Fibroblast of gingiva (primary cell): ENCODE measurements at places on chromosomes 1 and 21.

GRCh38 chr1:117162816-117163215 is 41.3 kb upstream of the TRIM45 start:
- no peak for DNase-seq

DNA sequence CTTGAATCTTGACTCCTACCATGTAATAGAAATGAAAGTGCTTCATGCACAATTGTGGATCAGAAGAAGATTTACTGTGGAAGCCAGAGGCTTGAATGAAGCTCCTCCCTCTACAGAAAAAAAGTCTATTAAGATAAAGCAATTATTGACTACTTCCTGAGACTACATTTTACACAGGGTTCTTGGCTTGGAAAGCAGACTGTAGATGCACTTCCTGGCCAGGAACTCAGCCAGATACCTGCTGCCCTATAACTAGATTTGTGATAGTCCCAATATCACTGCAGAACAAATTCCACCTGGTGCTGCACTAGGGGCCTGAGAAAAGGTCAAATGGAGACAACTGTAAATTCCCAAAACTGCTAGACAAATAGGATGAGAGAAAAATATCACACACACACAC is 96.8 kb upstream of the GUCA2B start:
- DNase-seq, result no peak

DNA sequence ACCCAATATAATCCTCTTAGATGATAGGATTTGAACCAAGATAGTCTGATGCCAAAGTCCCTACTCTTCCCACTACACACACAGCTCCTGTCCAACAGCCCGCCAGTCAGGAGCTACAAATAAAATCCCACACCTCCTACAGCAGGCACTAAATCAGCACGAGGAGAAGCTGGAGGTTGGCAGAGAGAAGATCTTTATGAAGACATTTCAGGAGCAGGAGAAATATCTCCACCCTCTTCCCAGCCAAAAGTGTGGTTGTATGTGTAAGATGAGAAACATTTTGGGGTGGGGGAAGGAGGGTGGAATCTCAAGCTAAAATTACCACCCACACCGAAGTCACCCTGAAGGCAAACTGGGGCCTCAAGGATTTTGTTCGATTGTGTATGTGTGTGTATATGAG is 54.5 kb downstream of the PLXNA2 start:
- DNase-seq, result no peak

DNA sequence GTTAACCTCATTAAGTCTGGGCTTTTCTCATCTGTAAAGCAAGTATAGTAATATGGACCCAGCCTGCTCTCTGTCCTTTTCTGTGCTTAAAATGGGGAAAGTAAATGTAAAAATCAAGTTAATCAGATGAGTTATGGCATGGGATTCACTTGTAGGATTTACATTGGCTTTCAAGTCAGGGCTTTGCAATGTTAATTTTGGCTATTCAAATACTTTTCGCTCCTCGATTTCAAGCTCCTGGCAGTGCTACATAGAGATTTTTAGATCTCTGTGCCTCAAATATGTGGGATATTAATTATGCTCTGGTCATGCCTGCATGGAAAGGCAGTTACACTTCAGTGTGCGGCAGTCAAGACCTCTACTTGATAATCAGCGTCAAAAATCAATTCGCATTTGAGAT is 709.8 kb downstream of the LTN1 start:
- no peak for DNase-seq

DNA sequence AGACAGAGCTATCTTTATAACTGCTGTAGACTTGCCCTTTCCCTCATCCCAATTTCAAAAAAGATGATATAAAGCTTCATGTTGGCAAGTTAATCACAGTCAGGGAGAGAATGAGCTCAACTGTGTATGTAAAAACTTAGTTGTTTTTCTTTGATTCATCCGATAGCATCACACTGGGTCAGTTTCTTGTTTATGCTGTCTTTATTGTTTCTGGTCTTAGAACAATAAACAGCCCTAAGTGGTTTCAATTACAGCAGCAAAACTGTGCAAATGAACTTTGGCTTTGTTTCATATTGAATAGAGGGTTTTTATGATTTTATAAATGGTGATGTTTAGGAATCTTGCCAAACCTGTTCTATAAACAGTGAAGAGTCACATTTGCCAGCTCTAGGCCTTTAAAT is 423.8 kb upstream of the CXADR start:
- peak; percentile 39 for DNase-seq

DNA sequence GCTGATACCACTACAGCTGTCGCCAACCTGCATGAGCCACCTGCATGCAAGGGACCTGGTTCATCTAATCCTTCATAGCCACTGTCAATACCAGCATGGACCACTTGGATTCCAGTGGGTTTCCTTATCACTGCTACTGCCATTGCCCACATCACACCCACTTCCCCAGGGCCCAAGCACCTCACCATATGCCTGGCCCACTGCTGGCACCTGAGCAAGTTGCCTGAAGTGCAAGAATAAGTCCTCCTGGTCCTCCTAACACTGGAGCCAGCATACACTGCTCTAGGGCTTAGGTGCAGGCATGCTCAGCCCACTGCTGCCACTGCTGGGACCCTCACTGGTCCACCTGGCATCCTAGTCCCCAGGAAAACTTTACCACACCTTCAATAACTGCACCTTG is 1136.8 kb upstream of the ADGRL4 start:
- no peak for DNase-seq

DNA sequence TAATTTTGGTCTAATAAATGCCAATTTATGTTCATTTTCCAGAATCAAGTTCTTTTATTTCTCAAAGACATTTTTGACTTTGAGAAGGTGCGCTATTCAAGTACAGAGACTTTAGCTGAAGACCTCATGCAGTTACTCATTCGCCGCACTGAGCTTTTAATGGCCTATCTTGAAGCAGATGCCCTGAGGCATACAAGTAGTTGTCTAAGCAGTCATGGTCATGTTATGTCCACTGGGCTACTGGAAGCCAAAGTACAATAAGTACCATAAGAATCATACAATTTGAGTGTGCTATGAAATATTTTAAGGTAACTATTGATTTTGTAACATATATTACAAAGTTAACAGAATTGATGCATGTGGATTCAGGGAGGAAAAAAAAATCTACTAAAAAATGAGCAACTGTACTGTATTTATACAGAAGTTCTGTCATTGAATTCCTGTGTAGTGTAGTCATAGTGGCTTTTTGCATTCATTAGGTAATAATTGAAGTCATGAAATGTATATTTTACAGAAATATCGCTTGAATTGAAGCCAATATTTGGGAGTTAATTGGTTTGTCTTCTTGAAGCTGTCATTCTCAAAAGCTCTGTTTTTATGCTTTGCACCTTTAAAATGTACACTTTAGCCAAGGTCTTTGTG is 13.5 kb upstream of the NEXN start:
- peak; percentile 15 for DNase-seq

GRCh38 chr21:37982496-37983318 is 66.5 kb upstream of the KCNJ6 start:
- no peak for DNase-seq

- DNase-seq, result no peak
Measured at GRCh38 chr1:33972676-33973395, 109.0 kb downstream of the HMGB4 start.

DNA sequence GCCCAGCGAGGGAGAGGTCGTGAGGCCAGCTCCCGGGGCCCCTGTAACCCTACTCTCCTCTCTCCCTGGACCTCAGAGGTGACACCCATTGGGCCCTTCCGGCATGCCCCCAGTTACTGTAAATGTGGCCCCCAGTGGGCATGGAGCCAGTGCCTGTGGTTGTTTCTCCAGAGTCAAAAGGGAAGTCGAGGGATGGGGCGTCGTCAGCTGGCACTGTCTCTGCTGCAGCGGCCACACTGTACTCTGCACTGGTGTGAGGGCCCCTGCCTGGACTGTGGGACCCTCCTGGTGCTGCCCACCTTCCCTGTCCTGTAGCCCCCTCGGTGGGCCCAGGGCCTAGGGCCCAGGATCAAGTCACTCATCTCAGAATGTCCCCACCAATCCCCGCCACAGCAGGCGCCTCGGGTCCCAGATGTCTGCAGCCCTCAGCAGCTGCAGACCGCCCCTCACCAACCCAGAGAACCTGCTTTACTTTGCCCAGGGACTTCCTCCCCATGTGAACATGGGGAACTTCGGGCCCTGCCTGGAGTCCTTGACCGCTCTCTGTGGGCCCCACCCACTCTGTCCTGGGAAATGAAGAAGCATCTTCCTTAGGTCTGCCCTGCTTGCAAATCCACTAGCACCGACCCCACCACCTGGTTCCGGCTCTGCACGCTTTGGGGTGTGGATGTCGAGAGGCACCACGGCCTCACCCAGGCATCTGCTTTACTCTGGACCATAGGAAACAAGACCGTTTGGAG is 23.7 kb upstream of the TNFRSF1B start:
- no peak for DNase-seq

DNA sequence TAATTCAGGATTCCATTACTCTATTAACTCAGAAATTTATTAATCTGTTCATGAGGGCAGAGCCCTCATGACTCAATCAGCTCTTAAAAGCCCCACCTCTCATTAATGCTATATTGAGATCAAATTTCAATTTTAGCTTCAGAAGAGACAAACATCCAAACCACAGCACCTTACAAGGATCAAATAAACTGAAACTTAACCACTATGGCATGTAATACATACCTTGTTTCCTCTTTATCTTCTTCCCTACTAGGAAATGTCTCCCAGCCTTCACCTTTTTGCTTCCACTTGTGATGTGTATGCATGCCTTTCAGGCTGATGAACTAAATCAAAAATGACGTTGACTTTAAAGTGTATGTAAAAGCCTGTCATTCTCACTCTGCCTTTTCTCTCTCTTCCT is 2121.3 kb downstream of the NCAM2 start:
- DNase-seq, result no peak

- no peak for DNase-seq
Measured at GRCh38 chr1:84877592-84877991, 15.4 kb downstream of the LPAR3 start.

GRCh38 chr21:33645730-33646129 is 3.4 kb downstream of the ITSN1 start:
- no peak for DNase-seq

GRCh38 chr1:203083463-203083921 is 2.3 kb downstream of the MYOG start:
- DNase-seq, result no peak

- no peak for DNase-seq
Measured at GRCh38 chr1:34929853-34930701, 627 bp upstream of the DLGAP3 start.

DNA sequence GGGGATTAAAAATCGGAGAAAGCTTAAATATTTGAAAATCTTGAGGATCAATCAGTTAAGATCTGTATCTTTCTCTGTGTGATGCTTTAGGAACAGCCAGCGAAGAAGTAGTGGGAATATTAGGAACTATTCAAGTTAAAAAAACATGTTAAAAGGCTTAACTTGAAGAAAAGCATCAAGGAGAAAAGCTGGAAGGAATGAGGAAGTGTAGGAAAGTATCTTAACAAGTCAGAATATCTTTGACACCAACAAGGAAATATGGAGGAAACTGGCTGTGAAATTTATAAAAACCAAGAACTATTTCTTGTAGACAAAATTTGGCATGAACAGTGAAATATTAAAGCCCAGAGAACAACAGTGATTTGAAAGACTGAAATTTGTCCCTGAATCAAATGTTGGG is 60.4 kb downstream of the ATF6 start:
- no peak for DNase-seq

DNA sequence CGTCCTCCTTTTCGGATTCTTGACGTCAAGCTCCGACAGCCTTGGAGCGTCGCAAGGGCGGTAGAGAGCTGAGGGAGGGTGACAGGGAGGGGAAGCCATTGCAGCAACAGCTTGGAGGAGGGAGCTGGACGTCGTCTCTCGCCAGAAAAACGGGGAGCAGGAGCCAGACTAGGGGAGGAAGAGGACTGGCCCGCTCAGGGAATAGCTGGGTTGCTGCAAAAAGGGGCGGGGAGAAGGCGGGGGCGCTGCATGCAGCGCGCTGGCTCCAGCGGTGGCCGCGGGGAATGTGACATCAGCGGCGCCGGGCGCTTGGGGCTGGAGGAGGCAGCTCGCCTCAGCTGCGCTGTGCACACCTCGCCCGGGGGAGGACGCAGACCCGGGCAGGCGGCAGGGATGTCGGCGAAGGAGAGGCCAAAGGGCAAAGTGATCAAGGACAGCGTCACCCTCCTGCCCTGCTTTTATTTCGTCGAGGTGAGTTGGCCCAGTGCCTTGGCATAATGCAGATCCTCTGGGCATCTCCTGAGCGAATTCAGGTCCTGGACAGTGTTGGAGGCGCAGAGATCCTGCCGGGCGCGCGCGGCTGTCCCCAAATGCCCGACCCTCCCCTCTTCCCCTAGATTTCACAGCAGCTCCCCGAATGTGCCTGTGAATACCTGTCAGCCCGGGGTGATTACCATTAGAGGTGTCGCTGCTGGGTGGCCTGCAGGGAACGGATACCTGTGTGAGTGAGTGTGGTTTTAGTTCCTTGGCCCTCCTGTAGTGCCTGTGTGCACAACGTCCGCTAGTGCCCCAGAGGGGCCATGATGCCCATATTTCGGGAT is at the start of gene PLPPR4:
PLPPR4 (plus strand) TSS at position 292 of the 821 bp plus-strand sequence; CDS start at position 394, 102 bp downstream.
- DNase-seq, result peak; percentile 39

- no peak for DNase-seq
Measured at GRCh38 chr1:62077821-62078220, 116.8 kb upstream of the L1TD1 start.

DNA sequence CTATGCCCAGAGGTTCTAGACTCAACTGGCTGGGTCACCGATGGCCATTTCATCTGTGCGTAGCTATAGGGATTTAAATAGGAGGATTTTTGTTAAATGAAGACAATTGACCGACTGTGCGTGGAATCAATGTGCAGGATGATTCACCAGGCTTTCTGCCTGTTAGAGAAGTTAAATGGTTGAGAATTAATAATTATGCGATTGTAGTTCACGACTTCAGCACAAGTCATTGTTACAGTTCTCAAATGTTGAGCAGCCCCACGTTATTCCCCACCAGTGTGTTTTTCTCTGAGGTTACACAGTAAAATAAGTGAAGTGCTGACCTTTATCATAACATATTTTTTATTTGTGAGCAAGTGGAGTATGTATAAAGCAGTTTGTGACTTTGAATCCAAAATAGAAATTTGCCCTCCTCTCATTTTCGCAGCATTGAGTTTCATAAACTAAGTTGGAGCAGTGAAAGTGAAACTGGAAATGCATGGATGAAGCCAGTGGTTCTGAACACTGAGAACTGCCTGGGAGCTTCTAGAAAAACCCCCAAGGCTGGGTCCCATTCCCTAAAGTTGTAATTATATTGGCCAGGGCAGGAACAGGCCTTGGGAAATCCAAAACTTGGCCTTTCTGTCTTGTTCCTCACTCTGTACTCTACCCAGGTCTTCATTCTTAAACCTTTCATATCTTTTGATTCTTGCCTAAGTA is 102.6 kb downstream of the GALNT2 start:
- no peak for DNase-seq

DNA sequence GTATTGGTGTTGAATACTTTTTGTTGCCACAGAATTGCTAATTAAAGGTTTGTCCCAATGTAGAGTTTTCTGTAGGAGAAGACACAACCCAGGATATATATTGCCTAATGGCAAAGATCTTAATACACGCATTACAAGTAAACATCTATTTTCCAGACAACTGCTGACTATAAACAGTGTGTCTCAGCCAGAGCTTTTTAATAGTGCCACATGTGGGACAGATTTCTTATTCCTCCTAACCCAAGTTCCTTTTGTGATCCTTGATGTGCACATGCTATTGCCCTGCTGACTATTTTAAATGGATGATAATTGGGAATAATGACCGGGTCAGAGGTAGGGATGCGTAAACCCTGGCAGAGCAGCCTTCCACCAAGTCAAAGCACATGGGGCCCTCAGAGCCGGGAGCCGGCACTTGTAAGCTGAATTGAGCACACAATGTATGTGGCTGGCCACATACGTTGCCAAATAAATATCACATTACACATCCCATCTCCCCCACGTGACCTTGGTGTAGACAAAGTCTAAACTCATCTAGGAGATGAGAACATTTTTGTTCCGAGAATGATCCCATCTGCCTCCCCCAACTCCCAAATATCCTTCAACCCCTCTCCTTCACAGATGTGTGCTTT is 209.8 kb upstream of the NFIA start:
- DNase-seq, result no peak
